Thymus (tissue), 14 donors: ENCODE measurements at places on chromosomes 16 and 17.
A peak's percentile ranks its signal among the peaks of the same experiment; 100 is the strongest.

GRCh38 chr17:73976147-73976546 lies 227.3 kb upstream of the RPL38 start:
- H3K4me3 ChIP-seq: no peak overlapping the region
- no peak overlapping the region for H3K27ac ChIP-seq
- H3K4me1 ChIP-seq: peaks cover 13% of the 10 kb centered on the region
- no peaks in the 10 kb centered on the region for H3K27me3 ChIP-seq
- no peak for DNase-seq
- H3K36me3 ChIP-seq: no peaks in the 10 kb centered on the region

DNA sequence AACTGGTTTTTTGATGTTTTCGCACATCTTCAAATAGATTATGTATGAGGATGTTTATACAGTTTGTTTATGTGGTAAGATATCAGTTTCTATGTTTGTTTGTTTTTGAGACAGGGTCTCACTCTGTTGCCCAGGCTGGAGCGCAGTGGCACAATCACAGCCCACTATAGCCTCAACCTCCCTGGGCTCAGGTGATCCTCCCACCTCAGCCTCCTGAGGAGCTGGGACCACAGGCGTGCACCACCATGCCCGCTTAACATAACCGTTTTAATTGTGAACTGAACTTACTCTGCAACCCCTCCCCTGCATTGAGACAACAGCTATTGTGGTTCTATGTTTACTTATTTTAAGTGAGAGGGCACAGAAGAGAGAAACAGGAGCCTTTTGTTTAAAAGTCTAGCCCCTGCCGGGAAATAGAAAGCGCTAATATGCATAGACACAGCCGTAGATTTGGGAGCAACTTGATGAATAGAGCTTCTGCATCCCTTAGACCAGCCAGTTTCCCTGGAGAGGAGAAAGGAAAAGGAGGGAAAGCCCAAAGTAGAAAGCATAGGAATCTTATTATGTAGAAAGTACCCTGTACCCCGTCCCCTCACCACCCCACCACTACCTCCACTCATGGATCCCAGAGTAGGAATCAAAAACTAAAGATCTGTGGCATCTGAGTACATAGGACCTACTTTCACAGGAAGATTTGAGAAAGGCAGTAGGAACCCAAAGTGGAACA lies 19.6 kb upstream of the APPBP2 start:
- no peaks in the 10 kb centered on the region for H3K4me1 ChIP-seq
- H3K27ac ChIP-seq: no peak overlapping the region
- no peak overlapping the region for H3K4me3 ChIP-seq
- no peaks in the 10 kb centered on the region for H3K27me3 ChIP-seq
- no peak for DNase-seq
- no peaks in the 10 kb centered on the region for H3K36me3 ChIP-seq

GRCh38 chr16:56346131-56346890 lies 79.0 kb downstream of the AMFR start:
- H3K27me3 ChIP-seq: no peaks in the 10 kb centered on the region
- no peak overlapping the region for H3K4me3 ChIP-seq
- H3K36me3 ChIP-seq: no peaks in the 10 kb centered on the region
- no peaks in the 10 kb centered on the region for H3K4me1 ChIP-seq

- no peaks in the 10 kb centered on the region for H3K27me3 ChIP-seq
- H3K27ac ChIP-seq: no peak overlapping the region
- no peak overlapping the region for H3K4me3 ChIP-seq
These were observed 37.7 kb upstream of the IRF8 start for GRCh38 chr16:85861095-85861825.

DNA sequence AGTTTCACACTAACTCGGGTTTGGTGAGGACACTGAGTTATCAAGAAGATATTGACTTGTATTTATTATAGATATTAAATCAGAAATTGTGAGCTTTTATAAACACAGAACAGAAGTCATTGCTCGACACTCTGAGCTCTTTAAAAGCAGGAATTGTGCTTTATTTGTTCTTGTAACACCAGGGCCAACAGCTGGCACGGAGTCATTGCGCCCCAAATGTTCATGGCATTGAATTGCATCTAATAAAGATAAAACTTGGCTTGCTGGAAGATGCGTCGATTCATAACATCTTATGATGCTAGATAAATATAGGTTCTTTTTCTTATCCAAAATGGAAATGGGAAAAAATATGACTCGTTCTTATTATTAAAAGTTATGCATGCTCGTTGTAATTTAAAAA lies 11.8 kb upstream of the MLYCD start:
- no peak overlapping the region for H3K4me3 ChIP-seq
- no peaks in the 10 kb centered on the region for H3K27me3 ChIP-seq
- H3K27ac ChIP-seq: no peak overlapping the region
- no peak for DNase-seq
- H3K4me1 ChIP-seq: no peaks in the 10 kb centered on the region

- H3K27me3 ChIP-seq: peaks cover 20% of the 10 kb centered on the region
- H3K27ac ChIP-seq: peak overlapping the region; percentile 68
- DNase-seq: no peak
- peaks cover 6% of the 10 kb centered on the region for H3K36me3 ChIP-seq
- H3K4me3 ChIP-seq: peak overlapping the region; percentile 57
These were observed 43.2 kb downstream of the RAI1 start for GRCh38 chr17:17724307-17725010.

DNA sequence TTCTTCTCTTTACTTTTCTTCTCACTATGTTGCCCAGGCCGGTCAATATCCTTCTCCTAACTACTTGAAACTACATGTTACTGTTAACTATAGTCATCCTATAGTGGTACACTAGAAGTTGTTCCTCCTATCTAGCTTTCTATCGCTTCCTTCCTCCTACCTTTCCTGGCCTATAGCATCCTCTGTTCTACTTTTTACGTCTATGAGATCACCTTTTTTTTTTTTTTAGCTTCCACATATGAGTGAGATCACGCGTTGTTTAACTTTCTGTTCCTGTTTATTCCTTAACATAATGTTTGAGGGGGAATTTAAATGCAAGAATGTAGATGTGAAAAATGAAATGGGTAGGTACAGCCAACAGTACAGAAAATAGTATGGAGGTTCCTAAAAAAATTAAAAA lies 30.5 kb upstream of the YPEL2 start:
- no peak overlapping the region for H3K27ac ChIP-seq
- no peaks in the 10 kb centered on the region for H3K27me3 ChIP-seq
- no peak for DNase-seq
- no peak overlapping the region for H3K4me3 ChIP-seq
- no peaks in the 10 kb centered on the region for H3K36me3 ChIP-seq

- no peaks in the 10 kb centered on the region for H3K27me3 ChIP-seq
- H3K4me3 ChIP-seq: no peak overlapping the region
- no peaks in the 10 kb centered on the region for H3K4me1 ChIP-seq
These were observed 588.7 kb downstream of the CDH13 start for GRCh38 chr16:83215406-83216001.

- no peak overlapping the region for H3K27ac ChIP-seq
- no peak overlapping the region for H3K4me3 ChIP-seq
These were observed 5.2 kb downstream of the RUSF1 start for GRCh38 chr16:31502981-31503380.

DNA sequence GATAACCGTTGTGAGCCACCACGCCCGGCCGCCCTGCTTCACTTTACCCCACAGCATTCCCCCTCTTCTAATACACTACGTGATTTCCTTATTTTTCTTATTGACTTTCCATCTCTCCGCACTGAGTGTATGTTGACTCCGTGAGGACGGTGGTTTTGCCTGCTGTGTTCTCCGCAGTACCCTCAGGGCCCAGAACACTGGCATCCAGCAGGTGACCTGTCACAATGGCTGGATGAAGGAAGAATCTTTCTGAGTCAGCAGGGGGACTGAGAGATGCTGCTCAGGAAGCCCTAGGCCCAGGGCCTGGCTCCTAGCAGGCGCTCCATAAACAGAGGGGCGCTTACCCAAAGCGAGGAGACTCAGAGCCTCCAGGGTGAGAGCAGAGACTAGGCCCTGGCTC lies 79.5 kb downstream of the RTN4RL1 start:
- H3K4me3 ChIP-seq: no peak overlapping the region
- H3K36me3 ChIP-seq: no peaks in the 10 kb centered on the region
- H3K4me1 ChIP-seq: no peaks in the 10 kb centered on the region
- no peak for DNase-seq
- no peaks in the 10 kb centered on the region for H3K27me3 ChIP-seq

DNA sequence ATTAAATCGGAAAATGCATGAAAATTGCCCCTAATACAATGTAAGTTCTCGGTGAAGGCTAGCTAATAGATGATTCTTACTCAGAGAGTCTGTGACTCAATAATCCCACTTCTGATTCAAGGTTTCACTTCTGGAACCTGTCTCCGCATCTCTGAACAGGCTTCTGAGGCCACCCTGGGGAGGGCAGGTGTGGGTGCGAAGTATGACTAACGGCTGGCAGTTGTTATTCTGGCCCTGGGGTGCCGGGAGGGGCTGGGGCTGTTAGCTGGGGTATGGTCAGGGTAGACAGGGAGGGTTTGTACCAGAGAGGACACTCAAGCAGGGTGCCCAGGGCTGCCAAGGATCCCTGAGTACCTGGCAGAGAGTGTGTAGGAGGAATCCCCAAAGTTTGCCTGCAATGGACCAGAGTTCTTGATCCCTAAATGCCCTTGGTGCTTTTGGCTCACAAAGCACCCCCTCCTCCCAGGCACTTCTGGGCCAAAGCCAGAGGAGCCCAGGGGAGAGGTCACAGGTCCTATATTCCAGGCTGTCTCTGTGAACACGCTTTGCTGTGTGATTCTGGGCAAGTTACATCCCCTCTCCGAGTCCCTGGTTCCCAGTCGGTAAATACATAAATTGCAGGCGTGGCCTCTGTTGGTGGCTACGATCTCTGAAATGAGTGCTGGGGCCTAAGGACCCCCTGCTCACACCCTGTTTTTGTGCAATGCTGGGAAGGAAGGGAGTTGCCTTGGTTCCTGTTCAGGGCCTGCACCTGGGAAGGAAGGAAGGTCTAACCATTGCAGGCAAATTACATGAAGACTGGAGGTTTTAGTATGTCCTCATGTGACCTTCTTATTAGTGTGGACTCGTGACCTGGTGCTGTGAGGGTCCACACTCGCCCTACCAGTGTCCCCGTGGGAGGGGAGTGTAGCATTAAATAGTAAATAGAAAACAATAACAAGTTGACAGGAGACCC lies 49.9 kb upstream of the CPNE2 start:
- no peak overlapping the region for H3K4me3 ChIP-seq
- peak overlapping the region; percentile 77 for H3K27ac ChIP-seq
- peaks cover 7% of the 10 kb centered on the region for H3K36me3 ChIP-seq
- no peaks in the 10 kb centered on the region for H3K27me3 ChIP-seq
- DNase-seq: no peak

GRCh38 chr16:2934450-2934849 lies 22.7 kb downstream of the FLYWCH1 start:
- no peak for DNase-seq
- H3K27me3 ChIP-seq: no peaks in the 10 kb centered on the region
- no peak overlapping the region for H3K27ac ChIP-seq
- H3K4me3 ChIP-seq: no peak overlapping the region
- peaks cover 39% of the 10 kb centered on the region for H3K36me3 ChIP-seq

- H3K4me3 ChIP-seq: no peak overlapping the region
- no peak for DNase-seq
- no peaks in the 10 kb centered on the region for H3K27me3 ChIP-seq
- H3K36me3 ChIP-seq: no peaks in the 10 kb centered on the region
- H3K4me1 ChIP-seq: no peaks in the 10 kb centered on the region
These were observed 37.8 kb upstream of the TMC5 start for GRCh38 chr16:19379838-19380237.

DNA sequence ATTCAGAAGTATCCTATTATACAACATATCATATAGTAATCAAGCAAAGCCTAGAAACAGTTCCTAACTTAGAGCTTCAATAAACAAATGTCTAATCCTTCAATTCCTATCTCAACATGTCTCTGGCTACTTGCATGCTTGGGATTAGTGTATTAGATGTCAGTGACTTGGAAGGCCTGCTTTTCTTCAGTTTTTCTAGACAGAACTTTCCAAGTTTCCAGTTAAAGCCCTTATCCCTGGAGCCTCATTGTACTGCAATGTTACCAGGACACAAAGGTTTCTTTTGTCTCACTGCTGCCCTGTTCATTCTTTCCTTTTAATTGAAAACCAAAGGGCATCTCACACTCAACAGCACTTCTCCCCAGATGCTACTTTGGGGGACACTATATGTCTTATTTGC lies 16.5 kb downstream of the PSME3IP1 start:
- no peak for DNase-seq
- no peaks in the 10 kb centered on the region for H3K4me1 ChIP-seq
- H3K27me3 ChIP-seq: no peaks in the 10 kb centered on the region
- H3K27ac ChIP-seq: no peak overlapping the region
- no peak overlapping the region for H3K4me3 ChIP-seq
- peaks cover 66% of the 10 kb centered on the region for H3K36me3 ChIP-seq
